ENCODE measurements at places on chromosomes 1 and 21.

DNA sequence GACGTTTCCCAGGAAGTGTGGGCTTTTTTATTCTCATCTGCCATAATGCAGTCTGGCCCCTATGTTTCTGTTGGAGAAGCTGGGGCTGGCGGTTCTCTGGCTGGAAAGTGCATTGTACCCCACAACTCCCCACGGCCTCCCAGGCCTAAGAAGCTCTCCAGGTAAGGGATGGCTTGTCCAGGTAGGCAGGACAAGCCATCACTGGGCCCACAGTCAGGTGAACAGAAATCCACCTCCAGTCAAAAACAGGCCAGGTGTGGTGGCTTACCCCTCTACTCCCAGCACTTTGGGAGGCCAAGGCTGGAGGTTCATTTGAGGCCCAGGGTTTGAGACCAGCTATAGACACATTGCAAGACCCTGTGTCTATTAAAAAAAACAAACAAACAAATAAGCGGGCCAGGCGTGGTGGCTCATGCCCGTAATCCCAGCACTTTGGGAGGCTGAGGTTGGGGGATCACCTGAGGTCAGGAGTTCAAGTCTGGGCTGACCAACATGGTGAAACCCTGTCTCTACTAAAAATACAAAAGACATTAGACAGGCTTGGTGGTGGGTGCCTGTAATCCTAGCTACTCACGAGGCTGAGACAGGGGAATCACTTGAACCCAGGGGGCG, 3.1 kb upstream of the WNT9A start:
- DNase-seq: no peak

- no peak for DNase-seq
These were observed 67.7 kb downstream of the PLD5 start for GRCh38 chr1:242456726-242457269.

DNA sequence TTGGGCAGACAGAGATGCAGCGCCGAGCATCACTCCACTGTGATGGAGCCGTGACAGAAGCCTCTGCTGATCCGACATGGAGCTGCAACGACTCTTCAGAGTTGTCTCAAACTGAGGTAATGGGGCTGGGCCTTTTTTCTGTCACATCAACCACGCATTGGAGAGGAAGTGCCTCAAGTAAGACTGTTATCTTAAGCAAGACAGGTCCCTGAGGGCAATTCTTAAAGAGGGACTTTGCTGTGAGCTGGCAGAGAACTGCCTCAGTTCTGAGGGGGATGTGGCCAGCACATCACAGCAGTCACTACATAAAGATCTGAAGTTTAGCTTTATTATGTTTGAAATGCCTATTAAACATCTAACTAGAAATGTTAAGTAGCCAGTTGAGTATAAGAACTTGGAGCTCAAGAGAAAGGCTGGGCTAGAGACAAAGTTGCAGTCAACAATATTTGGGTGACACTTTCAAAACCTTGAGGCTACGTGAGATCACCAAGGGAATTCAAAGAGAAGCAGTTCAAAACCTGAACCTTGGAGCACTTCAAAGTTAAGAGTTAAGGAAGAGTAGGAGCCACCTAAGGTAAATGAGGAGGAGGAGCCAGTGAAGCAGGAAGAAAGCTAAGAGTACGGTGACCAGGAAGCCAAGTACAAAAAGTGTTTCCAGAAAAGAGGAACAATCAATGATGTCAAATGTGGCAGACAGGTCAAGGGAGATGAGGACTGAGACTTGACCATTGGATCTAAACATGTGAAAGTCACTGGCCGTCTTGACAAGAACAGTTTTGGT, 54.2 kb upstream of the BCL9 start:
- DNase-seq: no peak

DNA sequence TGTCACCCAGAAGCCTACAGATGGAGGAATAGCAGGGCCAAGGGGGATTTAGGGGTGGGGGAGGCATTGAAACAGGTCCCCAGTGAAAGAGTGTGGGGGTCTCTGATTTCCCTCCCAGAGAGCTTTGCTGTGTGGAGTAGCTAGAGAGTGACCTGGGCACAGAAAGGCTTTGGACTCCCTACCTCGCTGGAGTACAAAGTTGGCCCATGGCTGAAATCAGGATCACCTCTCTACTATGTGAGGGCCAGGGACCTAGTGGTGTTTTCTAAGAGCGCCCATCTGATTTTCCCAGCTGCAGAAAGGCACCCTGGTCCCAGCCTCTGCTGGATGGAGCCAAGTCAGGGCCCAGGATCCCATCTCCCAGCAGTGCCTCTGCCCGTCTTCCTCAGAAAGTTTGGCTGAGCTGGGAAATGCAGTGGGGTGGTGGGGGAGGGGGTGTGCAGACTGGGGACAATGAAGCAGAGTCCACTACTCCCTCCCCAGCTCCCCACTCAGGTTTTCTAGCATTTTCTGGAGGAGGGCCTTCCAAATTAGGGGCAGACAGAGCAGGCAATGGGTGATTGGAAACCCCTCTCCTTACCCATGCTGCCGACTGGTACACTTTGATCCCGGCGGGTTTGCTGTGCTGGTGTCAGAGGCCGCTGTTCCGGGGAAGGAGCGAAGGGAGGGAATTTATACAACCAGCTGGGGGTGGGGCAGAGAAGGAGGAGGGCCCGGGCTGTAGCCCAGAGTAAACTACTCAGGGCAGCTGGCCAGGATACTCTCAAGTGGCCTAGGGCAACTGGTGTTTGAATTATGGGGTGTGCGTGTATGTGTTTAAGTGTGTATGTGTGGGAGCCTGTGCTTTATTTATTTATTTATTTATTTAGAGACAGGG, at the start of gene SELENBP1:
Gene SELENBP1 (minus strand): TSS at position 648 of the 877 bp plus-strand sequence. CDS start 64 bp downstream, at position 584.
- peak; percentile 62 for DNase-seq

DNA sequence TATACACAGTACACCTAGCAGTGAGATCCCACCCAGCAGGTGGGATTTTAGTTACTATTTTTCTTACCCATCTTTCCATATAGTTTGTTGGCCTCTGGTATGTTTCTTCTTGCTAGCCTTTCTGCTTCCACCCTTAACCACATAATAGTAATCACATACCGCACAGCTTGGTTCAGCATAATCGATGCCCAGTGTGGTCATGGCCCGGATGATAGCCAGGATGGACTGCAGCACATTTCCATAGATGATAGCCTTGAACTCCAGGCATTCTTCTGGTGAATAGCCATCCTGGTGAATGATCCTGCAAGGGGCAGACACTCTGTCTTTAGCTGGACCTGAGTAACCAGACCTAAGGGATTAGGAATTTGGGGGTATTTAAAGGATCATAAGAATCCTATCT, 9.5 kb downstream of the GNAT2 start:
- DNase-seq: no peak

DNA sequence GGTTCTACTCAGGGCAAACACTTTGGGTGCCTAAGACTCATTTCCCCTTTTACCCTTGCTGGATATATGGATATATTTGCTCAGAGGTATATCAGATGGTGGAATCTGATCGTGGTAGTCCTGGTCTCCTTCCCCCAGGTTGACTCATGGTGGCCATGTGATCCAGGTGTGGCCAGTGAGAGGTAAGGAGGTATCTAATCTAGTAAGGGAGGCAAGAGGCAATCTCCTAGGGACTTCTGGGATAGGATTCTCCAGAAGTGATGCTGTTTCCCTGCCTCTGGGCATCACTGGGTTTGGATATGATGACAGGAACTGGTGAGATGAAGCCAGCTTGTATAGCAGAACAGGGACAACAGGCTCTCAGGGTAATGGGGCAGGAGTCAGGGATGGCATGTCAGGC, 8.5 kb upstream of the DENND2D start:
- peak; percentile 65 for DNase-seq

GRCh38 chr1:215599418-215600074, 32.4 kb downstream of the KCTD3 start:
- DNase-seq: no peak

DNA sequence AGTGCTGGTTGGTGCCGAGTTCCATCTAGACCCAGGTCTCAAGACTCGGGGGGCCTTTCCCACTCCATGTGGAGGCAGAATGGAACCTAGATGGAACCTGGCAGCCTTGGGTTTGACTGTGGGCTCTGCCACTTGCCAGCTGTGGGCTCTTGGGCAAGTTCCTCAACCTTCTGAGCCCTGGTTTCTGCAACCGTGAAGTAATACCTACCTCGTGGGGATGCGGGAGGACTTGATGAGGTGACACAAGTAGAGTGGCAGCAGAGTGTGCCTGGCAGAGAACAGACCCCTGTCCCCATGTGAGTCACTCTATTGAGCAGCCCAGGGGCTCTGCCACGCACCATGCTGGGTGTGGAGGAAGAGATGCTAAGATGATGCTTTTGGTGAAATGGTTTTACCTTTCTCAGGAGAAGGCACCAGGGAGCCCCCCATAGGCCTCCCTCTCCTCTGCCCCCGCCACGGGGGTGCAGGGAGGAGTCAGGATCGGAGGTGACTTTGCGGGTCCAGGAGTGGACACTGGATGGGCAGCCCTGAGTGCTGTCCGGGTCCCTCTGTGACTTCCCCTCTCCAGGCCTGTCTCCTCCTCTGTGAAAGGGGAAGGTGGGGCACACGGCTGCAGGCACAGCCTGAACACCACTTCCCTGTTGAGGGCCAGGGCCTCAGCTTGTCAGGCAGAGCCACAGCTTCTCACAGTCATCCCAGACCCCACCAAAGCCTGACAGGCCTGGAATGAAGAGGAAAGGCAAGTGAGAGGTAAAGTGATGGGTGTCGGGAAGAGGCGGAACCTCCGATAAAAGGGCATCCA, 36.7 kb upstream of the EDN2 start:
- no peak for DNase-seq

GRCh38 chr21:41779659-41780058, 12.8 kb upstream of the RIPK4 start:
- no peak for DNase-seq

DNA sequence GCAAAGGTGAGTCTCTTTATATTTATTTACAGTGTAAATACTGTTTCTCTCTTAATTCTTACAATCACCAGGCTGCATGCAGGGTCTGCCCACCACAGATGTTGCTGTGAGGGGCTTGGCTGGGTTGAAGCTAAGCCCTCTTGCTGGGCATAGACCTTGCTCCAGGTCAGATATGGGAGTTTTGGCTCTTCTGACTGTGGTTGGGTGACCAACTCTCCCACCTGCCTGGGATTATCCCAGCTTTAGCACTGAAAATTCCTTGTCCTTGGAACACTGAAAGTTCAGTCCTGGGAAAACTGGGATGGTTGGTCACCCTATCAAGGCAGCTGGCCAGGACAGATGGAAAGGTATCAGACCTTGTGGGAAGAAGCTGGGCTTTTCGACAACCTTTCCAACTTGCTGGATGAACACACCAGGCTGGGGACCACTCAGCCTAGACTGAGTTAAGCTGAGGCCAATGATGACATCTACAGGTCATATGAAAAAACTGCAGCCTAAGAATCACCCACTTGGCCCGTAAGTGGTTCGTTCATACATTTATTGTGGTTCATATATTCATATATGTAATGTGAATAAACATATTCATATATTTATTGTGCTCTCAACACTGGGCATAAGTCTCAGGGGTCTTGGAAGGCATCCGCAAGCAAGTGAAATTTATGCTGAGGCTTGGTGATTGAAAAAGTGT, 26.6 kb upstream of the HPDL start:
- peak; percentile 67 for DNase-seq

DNA sequence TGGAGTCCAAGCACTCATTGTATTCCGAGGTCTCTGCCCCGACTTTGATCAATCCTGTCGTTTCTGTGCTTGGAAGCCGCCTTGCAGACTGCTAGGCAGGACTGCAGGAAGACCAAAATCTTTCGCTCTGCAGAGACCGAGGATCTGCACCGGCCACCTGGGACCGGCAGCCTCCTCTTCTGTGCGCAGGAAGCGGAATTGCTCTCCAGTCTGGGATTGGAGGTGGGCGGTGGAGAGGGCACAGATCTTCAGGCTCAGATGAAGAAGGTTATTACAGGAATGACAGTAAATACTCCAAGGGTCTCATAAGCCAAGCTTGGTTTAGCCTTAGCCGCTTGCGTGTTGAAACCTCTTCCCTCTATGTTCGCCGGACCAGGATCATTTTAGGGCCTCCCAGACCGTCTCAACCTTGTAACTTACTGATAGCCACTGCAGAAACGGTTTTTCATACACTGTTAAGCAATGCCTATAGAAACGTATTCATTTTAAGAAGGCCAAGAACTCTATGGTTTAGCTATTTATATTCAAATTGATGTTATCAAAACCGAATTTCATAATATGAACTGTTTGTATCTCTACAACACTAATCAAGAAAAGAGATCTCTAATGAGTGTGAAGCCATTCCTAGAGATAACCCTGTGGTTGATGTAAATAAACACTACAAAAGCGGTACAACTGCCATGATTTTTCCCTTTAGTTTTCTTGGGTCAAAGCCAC, 1.1 kb downstream of the MIA3 start:
- no peak for DNase-seq

DNA sequence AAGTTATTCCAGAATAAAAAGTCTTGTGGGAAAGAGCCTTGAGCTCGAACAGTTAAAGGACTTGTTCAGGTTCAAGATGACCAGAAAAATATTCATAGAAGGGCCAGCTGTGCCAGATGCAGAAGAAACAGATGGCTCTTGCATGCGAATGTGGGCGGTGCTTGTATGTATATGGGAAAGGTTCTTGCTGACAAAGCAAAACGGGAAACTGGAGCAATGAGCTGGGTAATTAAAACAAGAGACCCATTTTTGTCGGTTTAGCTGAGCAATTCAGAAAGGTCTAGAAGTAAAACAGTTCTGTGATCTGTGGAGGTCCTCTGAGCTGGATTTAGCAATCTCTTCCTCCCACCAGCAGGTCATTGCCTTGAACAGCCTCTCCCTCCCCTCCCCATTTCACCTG, 107.2 kb upstream of the MARK1 start:
- no peak for DNase-seq

DNA sequence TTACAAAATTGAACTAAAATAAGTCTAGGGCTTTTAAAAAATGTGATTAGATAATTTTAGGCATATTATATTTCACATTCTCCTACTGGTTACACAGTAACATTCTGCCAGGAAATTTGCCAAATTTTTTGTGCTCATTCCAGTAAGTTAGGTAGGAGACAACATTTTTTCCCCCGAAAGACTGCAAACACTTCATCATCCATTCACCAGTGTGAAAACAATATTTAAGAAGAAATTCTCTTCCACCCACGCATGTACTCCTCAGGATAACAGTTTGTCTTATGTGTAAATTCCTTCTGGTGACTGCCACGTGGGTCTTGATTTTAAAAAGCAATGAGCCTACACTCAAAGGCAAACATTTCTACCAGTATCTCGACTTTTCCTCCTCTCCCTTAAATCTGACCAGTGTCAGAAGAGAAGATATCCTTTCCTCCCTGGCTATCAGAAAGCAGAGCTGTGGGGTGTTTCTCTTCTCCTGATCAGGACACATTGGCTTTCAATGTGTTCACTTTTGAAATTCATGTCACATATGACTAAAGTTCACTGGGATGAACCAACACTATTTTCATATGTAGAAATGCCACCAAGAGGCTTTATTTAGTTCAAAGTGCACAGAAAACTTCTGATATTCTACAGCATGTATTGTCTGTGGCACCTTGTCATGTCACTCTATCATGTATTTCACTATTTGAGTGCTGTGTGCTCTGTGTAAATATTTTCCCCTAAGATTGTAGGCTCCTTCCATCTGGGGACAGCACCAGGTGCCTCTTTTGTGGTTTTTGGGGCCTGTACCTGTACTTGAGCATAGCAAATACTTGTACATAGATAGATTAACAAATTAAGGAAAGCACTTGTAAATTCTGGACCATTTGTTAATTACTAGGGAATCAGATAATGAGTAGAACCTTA, 38.6 kb downstream of the LHX9 start:
- no peak for DNase-seq

GRCh38 chr1:27872059-27872801, at the start of gene THEMIS2:
Gene THEMIS2 (plus strand): TSS chr1:27872544. CDS start chr1:27872572, 28 bp downstream.
- DNase-seq: peak; percentile 53

Data from PC-9 (cell line).